GDM1 (cell line): ENCODE measurements at places on chromosomes 2 and 18.

GRCh38 chr18:23406271-23406787 is 46.8 kb upstream of the RIOK3 start:
- no peak for DNase-seq

DNA sequence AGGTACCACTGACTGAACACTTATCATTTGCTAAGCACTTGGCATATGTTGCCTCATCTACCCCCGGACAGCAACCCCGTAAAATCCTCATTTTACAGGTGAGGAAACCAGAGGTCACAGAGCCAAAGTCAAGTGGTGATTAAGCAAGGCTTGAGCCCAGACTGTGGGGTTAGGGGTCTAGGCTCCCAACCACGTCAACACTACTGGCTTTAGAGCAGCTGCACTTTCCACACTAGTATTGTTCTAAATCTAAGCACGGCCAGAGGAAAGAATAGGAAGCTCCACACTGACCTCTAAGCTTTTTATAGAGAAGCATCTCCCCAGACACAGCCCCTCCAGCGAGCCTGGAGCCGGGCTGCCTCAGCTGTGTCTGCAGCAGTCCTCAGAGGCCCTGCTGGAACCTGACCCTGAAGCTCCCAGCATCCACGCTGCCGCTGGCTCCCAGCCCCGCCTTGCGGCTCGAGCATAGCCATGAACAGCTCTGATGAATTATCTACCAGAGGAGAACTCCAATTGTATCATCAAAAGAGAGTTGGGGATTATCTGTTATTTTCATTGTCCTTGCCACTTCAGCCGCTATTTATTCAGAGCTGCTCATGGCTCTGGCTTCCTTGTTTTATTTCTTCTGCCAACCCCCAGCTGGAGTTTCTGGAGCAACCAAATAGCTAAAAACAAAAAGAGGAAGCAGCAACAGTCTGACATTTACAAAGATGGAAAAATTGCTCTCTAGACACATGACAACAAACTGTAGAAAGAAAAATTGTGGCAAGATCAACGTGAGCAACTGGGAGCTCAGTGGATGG is 62.2 kb upstream of the RTN4 start:
- DNase-seq, result peak; percentile 46

GRCh38 chr2:6576302-6576701 is 289.4 kb downstream of the CMPK2 start:
- no peak for DNase-seq

- no peak for DNase-seq
Observed at GRCh38 chr2:28754321-28754720, 2.7 kb downstream of the PPP1CB start.

DNA sequence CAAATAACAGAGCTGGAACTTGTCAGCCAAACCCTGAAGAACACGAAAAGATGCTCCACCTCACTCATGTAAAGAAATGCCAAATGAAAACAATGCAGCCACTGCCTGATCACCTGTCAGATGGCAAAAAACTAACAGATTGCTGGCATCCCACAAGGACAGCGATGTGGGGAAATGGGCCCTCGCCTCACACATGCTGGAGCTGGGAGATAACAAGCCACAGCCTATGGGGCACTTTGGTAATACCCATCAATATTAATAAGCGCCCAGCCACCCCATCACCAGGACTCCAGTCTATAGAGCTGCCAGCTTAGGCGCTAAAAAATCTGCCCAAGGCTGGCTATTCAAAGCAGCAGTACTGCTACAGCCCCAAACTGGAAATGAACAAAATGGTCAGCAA is 27.0 kb downstream of the TFCP2L1 start:
- no peak for DNase-seq

- no peak for DNase-seq
Observed at GRCh38 chr2:107615039-107615438, 211.7 kb upstream of the RGPD4 start.

DNA sequence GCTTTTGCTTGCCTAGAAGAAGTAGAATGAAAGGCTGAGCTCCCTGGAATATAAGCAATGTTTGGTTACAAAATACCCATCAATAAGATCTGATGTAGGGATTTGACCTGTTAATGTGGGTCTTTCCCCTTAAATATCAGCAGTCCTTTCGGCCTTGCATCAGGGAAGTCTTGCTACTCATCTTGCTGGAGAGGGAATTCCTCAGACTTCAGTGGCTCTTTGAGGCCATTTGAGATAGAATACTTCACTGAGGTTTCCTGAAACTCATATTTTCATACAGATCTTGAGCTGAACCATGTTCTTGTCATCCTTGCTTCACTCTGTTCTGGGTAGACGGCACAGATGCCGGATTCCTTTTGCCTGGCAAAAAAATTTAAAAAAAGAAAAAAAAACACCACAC is 3.9 kb downstream of the TWIST2 start:
- no peak for DNase-seq

DNA sequence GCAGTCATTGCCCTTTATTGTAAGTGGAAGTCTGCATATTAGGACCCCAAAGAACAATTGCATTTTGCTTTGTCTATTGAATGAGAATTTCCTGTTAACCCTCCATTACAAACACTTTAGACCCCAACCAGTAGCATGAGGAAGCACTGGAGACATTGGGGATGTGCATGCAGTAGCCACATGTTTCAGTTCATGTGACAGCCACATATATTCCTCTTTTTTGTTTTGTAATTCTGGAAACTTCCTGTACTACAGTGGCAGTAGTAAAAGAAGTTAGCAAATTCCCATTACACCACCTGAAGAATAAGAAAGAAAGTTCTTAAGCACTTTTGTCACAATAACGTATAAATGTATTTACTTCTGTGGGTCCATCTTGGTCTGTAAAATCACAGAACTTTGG is 281.1 kb upstream of the SLC14A2 start:
- no peak for DNase-seq

GRCh38 chr2:234512884-234513669 is 16.2 kb upstream of the ARL4C start:
- DNase-seq, result no peak

GRCh38 chr2:138814123-138814898 is 34.1 kb upstream of the NXPH2 start:
- no peak for DNase-seq

DNA sequence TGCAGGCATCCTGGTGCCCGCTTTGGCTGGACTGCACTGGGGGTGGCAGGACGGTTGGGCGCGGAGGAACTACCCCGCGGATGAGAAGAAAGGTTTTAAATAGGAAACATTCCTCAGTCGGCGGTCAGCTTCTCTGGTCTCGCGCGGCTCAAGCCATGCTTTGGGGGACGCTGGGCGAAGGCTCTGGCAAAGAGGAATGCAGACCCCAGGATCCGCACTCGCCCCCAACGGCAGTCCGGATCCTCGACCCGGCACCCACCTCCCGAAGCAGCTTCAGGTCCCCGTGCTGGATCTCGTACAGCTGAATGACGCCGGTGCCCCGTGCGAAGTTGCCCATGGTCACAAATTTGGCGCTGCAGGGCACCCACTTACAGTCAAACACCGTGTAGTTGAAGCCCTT is 686 bp upstream of the PNO1 start:
- DNase-seq, result no peak

DNA sequence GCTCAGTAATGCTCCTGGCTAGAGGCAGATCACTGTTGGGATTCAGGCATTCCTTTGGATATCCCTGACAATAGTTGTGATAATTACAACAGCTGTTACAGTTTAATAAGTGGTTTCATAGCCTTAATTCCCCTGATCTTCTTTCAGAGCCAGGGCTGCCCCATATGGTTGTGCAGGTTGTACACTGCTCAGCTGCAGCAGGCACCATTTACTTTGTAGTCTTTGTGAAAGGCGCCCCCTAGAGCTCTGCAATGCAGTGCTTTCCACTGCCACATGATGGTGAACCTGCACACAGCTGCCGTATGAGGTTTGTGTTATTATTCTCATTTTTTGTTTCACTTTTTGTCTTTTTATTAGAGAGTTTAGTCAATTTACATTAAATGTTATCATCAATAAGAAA is 239.1 kb downstream of the KCNS3 start:
- DNase-seq, result peak; percentile 19

GRCh38 chr2:27086724-27087593 is at the start of gene KHK:
KHK (plus strand) TSS chr2:27086772; CDS start chr2:27087260, 488 bp downstream.
- DNase-seq, result no peak

DNA sequence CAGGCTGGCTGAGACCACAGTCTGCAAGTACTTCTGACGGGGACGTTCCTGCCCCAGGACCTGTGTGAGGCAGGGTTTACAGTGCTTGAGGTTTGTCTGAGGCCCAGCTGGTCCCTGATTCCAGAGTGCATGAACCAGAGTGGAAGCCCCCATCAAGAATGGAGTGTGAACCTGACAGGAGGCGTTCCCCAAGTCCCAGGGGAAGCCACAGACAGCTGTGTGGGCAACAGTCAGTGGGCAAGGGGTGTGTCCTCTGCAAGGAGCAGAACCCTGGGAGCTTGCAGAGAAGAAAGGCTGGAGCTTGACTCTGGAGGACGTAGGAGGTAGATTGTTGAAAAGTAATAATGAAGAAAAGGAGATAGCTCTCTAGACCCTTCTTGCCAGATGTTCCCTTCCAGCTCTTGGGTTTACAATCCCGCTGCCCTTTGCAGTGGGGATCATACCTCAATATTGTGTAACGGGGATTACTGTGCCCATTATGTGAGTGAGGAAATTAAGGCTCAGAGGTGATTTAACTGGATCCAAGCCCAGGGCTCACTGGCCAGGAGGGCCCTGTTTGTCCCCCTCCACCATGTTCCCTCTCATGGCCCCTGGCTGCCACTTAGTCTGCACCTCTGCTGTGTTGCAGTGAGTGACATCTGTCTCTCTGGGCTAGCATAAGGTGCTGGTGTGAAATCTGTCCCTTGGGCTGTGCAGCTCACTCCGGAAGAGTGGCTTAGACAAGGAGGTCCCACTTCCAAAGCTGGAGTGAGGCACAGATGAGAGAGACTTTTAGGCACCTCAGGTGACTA is 6.2 kb downstream of the DBI start:
- DNase-seq, result no peak
